ENCODE measurements at places on chromosomes 3 and 15.

- DNase-seq: no peak
Observed at GRCh38 chr3:103794656-103795055, 1359.8 kb downstream of the ZPLD1 start.

- DNase-seq: no peak
Observed at GRCh38 chr3:187919048-187919447, 173.8 kb upstream of the BCL6 start.

DNA sequence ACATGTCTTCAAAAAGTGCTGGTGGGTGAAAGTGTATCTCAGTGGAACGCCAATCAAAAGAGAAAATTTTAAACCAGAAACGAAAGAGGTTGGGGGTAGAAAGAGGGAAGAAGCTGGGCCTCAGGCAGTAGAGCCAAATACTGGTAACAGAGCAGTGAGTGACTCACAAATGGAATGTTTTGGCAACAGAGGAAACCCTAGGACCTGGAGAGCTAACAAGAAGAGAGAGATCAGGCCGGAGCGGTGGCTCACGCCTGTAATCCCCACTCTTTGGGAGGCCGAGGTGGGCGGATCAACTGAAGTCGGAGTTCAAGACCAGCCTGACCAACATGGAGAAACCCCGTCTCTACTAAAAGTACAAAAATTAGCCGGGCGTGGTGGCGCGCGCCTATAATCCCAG is 450.8 kb upstream of the NAALADL2 start:
- DNase-seq: no peak

DNA sequence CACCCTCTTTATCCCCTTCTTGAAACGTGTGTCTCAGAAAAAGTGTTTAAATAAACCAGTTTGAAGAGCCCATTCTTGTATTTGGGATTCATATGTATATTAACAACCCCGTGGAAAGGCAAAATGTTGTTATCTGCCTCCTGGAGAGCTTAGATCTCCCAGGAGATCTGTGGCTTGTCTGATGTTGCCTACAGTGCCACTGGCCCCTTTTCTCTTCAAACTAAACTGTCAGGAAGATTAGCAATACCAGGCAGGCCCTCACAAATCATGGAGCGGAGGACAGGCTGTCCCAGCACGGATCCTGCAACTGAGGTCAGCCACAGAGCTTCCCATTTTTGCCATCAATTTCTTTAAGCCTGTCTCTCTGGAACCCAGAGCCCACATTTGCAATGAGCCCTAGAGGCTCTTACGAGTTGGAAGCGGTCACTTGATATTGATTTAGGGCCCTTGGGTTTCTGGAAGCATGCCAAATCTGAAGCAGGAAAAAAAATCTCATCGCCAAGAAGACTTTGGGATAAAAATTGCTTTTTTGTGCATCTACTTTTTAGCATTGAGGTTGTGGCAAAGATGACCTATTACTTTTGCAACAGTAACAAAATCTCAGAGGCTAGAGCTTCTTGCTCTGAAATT is 234.1 kb downstream of the OPA1 start:
- no peak for DNase-seq

DNA sequence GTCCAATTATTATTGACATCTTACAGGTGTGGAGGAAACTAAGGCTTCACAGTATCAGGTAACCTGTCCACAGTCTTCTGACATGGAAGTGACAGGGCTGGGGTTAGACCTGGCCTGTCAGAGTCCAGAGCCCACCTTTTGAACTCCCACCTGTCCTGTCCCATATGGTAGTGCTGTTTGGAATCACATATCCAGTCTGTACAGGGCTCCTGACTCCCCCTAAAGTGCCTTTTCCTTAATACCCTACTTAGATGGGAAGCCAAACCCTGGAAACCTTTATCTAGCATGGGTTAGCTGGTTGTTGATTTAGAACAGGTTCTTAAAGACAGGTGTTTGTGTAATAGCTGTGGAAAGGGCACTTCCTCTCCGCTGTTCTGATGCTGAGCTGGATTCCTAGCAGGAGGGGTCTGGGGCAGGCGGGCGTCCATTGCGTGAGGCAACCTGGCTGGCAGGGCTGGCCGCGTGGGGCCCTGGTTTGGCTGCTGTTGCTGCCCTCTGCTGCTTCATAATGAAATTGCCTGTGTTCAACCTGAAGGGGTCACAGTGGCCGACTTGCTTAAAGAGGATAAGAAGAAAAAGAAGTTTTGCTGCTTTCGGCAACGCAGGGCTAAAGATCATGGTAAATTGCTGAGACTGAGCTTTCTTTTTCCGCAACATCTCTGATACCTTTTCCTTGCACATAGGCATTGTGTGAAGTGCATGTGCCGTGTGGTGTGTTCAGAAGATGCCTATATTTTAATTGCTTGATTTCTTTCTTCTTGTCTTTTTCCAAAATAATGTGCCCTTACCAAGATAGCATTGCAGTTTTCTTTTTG is 136.2 kb downstream of the CHDH start:
- DNase-seq: peak; percentile 3

GRCh38 chr15:41568350-41569017 is 9.5 kb downstream of the TYRO3 start:
- DNase-seq: no peak

Measured in stimulated activated CD4-positive, alpha-beta T cell treated with anti-CD3 and anti-CD28 coated beads, TNF-alpha, amount 100 ng/mL, for 1 hour (primary cell).